ENCODE measurements at places on chromosomes 3 and 15. TPM values are rescaled to one million over a fixed set of nuclear protein-coding genes. Genes with fewer than 3 reads are reported as not detected.

Gene SYNM
- total RNA-seq: 5.0 TPM

Gene INO80
- 13.3 TPM for total RNA-seq

Gene LDHAL6B
- total RNA-seq: not detected

Gene ASB14
- total RNA-seq: not detected

Gene WNT7A
- not detected for total RNA-seq

Gene SLCO2A1
- under 0.01 TPM for total RNA-seq

Gene SERINC4
- not detected for total RNA-seq

Gene IFT57
- 46.9 TPM for total RNA-seq

Gene CLK3
- total RNA-seq: 114 TPM

Gene ANKRD63
- under 0.01 TPM for total RNA-seq

Data from IMR-90 (cell line).